Dorsolateral prefrontal cortex (tissue), 122 donors: ENCODE measurements at places on chromosomes 5 and 9. TPM values are rescaled to one million over a fixed set of nuclear protein-coding genes. Genes with fewer than 3 reads are reported as not detected.

- no peak for DNase-seq
These were observed 52.5 kb downstream of the FNBP1 start for GRCh38 chr9:129990269-129991010.

- DNase-seq, result no peak
These were observed 22.7 kb upstream of the ANXA6 start for GRCh38 chr5:151180291-151180690.

EMB gene
- 14.8 TPM for total RNA-seq

RUFY1 gene
- total RNA-seq, result 38.6 TPM
